CD8-positive, alpha-beta memory T cell (primary cell): ENCODE measurements at places on chromosomes 4 and X.

DNA sequence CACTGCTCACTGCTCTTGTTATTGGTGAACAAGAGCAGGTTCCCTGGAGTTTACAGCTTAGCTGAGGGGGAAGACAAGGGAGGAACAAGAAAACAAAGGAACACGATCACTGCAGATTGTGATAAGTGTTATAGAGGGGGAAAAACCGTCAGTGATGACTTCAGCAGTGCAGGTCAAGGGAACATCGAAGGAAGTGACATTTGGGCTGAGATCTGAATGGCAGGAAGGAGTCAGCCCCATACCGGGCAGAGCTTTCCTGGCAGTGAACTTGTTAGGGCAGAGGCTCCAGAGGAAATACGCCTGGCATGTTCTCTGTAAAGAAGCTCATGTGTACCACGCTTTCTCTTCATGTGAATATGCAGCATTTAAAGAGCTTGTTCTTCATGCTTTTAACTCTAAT is 78.1 kb downstream of the LDB2 start:
- no peak for DNase-seq
- no peaks in the 10 kb centered on the region for H3K36me3 ChIP-seq
- H3K4me1 ChIP-seq, result no peaks in the 10 kb centered on the region
- no peak overlapping the region for H3K27ac ChIP-seq
- no peaks in the 10 kb centered on the region for H3K27me3 ChIP-seq
- no peak overlapping the region for H3K4me3 ChIP-seq

DNA sequence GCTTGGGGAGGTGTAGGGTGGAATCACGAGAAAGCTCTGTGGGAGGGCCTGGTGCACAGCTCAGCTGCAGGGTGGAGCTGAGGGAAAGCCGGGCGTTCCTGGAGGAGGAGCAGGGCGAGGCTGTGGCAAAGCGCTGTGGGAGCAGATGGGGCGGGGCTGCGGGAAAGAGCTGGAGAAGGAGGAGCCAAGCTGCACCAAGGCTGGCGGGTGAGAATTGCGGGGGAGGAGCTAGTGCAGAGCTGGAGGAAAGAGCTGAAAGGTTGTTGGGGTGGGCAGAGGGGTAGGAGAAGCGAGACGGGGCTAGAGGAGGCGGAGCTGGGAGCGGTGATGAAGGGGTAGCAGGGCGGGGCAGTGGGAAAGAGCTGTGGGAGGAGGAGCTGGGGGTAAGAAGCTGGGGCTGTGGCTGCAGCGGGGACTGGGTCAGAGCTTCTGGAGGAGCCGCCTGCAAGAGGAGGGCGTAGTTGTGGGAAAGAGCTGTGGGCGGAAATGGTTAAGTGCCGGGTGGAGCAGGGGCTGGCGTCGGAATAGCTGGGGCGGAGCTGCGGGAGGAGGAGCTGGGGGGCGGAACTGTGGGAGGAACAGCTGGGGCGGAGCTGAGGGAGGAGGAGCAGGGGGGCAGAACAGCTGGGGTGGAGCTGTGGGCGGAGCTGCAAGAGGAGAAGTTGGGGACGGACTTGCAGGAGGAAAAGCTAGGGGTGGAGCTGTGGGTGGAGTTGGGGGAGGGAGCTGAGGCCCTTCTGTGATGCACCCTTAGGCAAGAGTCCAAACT is 1.8 kb upstream of the EOLA2 start:
- peak overlapping the region; percentile 75 for H3K27ac ChIP-seq
- H3K36me3 ChIP-seq, result no peaks in the 10 kb centered on the region
- H3K27me3 ChIP-seq, result no peaks in the 10 kb centered on the region
- H3K4me3 ChIP-seq, result peak overlapping the region; percentile 56

GRCh38 chrX:12770440-12770839 is 20.8 kb upstream of the PRPS2 start:
- no peaks in the 10 kb centered on the region for H3K27me3 ChIP-seq
- H3K4me1 ChIP-seq, result no peaks in the 10 kb centered on the region
- H3K27ac ChIP-seq, result no peak overlapping the region
- no peaks in the 10 kb centered on the region for H3K36me3 ChIP-seq

DNA sequence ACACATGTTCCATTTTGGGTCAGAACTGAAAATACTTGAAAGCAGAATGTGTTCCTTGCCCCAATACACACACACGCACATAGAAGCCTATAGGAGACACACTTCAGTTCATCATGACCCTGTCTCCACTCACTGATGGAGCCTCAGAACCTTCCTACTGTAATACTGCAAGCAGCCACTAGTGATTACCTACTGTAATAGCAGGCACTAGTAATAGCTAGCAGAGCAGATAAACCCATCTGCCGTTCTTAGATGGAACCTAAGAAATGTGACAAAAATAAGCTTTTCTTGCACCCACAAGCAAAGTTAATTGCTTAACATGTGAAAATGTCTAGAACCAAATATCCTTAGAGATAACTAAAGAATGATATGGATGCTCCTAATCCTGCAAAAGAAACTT is 13.6 kb downstream of the AMTN start:
- H3K27me3 ChIP-seq, result no peaks in the 10 kb centered on the region
- H3K27ac ChIP-seq, result no peak overlapping the region
- no peaks in the 10 kb centered on the region for H3K4me1 ChIP-seq
- no peaks in the 10 kb centered on the region for H3K36me3 ChIP-seq
- no peak overlapping the region for H3K4me3 ChIP-seq

- H3K27me3 ChIP-seq, result no peaks in the 10 kb centered on the region
- no peaks in the 10 kb centered on the region for H3K36me3 ChIP-seq
- peak overlapping the region; percentile 57 for H3K27ac ChIP-seq
- peaks cover 61% of the 10 kb centered on the region for H3K4me1 ChIP-seq
- H3K4me3 ChIP-seq, result peak overlapping the region; percentile 36
These were observed 4.5 kb upstream of the CXCR3 start for GRCh38 chrX:71622576-71623450.

DNA sequence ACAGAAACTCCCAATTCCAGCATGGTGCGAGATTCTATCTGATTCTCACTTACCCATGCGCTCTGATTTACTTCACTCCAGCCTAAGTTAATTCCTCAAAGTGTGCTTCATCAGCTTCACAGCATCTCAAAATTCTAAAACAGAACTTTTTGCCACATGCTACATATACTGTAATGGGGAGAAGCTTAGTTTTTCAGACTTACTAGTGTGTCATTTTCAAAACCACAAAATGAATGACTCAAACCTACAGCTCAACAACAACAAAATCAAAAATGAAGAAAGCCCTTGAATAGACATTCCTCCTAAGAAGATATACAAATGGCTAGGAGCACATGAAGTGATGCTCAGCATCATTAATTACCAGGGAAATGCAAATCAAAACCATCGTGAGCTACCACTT is 14.9 kb downstream of the IRF2 start:
- no peak overlapping the region for H3K4me3 ChIP-seq
- no peaks in the 10 kb centered on the region for H3K27me3 ChIP-seq
- peaks cover 67% of the 10 kb centered on the region for H3K4me1 ChIP-seq
- H3K27ac ChIP-seq, result no peak overlapping the region
- no peak for DNase-seq

DNA sequence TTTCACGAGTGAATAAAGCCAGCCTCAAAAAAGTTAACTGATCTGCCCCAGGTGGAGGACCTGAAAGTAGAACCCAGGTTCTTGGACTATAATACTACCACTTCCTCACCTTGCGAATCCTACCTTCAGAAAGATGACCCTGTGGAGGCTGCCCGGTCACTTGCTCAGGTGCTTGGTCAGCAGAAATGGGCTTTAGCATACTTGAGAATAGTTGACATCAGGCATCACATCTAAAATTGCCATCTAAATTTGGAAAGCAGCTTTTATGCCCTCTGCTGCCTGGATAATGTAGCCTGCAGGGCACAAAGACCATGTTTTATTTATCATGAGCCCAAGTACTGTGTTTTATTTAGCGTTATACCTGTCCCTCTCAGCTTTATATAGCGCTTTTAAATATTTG is 3.0 kb downstream of the BCLAF3 start:
- no peaks in the 10 kb centered on the region for H3K4me1 ChIP-seq
- H3K27ac ChIP-seq, result no peak overlapping the region
- H3K36me3 ChIP-seq, result no peaks in the 10 kb centered on the region
- H3K27me3 ChIP-seq, result no peaks in the 10 kb centered on the region

GRCh38 chr4:123976819-123977218 is 580.2 kb downstream of the SPRY1 start:
- no peaks in the 10 kb centered on the region for H3K36me3 ChIP-seq
- H3K4me1 ChIP-seq, result no peaks in the 10 kb centered on the region
- H3K27me3 ChIP-seq, result no peaks in the 10 kb centered on the region
- no peak overlapping the region for H3K4me3 ChIP-seq
- no peak overlapping the region for H3K27ac ChIP-seq

- no peaks in the 10 kb centered on the region for H3K36me3 ChIP-seq
- H3K27me3 ChIP-seq, result no peaks in the 10 kb centered on the region
- peak; percentile 35 for DNase-seq
- no peaks in the 10 kb centered on the region for H3K4me1 ChIP-seq
- H3K27ac ChIP-seq, result no peak overlapping the region
These were observed 348.5 kb downstream of the MID1IP1 start for GRCh38 chrX:39149761-39150160.

- H3K36me3 ChIP-seq, result no peaks in the 10 kb centered on the region
- H3K4me1 ChIP-seq, result no peaks in the 10 kb centered on the region
- DNase-seq, result no peak
- H3K27me3 ChIP-seq, result no peaks in the 10 kb centered on the region
- H3K4me3 ChIP-seq, result no peak overlapping the region
These were observed 33.1 kb downstream of the ENPEP start for GRCh38 chr4:110508827-110509710.

DNA sequence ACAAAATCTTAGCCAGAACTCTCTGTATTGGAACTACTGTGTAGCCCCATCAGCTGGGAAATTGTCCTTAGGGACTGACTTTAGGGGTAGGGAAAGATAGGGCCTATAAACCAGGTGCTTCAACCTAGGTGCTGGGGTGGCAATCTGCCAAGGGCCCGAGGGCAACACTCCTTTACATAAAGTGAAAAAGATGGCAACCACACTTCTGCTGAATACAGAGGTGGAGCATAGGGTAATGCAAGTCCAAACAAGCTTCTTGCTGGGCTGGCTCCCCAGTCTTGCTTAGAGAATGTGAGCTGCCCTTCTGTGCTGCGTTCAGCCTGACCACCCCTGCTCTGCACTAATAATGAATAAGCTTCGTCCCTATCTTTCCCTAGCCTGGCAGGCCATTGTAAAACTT is 9.8 kb downstream of the ZBTB33 start:
- no peak overlapping the region for H3K4me3 ChIP-seq
- H3K27ac ChIP-seq, result no peak overlapping the region
- no peaks in the 10 kb centered on the region for H3K36me3 ChIP-seq
- DNase-seq, result no peak
- no peaks in the 10 kb centered on the region for H3K27me3 ChIP-seq
- H3K4me1 ChIP-seq, result no peaks in the 10 kb centered on the region

- H3K36me3 ChIP-seq, result no peaks in the 10 kb centered on the region
- no peak overlapping the region for H3K27ac ChIP-seq
- no peak for DNase-seq
These were observed 43.7 kb upstream of the S100G start for GRCh38 chrX:16606142-16606720.

- H3K36me3 ChIP-seq, result no peaks in the 10 kb centered on the region
- no peak for DNase-seq
- no peak overlapping the region for H3K27ac ChIP-seq
- peak overlapping the region; percentile 32 for H3K4me3 ChIP-seq
These were observed 1.6 kb upstream of the APBB2 start for GRCh38 chr4:41215969-41216293.
